ENCODE measurements at places on chromosomes 16 and 17.

- no peak for DNase-seq
Measured at GRCh38 chr17:31313982-31314781, at the start of gene EVI2B. EVI2B (minus strand) TSS chr17:31314054; CDS start chr17:31305609, 8,445 bp downstream.

GRCh38 chr17:16434662-16435061 is 19.3 kb downstream of the TRPV2 start:
- DNase-seq, result no peak

DNA sequence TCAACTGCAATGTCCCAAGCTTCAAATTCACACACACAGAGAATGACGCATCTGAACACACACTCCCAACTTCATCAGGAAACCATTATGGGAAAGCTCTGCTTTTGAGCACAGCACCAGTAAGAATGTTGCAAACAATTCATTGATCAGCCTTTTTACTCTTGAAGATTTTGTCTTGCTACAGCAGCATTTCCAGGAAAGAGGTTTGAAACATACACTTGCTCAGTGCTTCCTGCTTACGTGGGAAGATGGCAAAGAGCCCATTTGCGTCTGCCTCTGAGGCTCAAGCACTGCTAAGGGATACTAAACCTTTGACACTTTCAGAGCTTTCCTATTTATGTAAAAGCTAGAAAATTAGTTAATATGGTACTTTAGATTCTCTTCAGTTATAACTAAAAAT is 77.2 kb upstream of the MON1B start:
- DNase-seq, result no peak

DNA sequence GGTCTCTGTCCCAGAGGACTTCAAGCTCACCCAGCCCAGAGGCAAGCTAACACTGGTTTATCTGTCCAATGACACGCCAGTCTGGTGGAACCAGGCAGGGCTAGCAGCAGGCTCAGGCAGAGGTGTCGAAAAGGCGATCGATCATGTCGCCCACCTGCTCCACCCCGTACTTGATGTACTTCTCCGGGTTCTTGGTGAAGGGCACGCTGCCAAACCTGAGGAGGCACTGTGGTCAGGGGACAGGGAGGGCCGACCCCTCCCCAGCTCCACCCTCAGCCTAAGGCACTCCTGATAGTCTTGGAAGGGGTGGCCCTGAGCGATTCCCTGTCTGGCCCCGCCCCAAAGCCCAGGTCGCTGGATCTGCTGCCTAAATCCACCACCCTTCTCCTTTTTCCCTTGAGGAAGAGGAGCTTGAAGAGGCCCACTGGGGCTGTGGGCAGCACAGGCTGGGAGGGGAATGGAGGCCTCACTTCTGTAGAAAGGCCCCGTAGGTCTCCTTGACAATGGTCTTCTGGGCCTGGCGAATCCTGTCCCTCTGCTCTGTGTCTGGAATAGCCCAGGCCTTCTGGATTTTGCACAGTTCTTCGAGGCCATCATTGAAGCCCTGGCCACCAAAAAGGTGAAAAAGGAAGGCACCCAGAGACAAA is 4.7 kb downstream of the ZACN start:
- DNase-seq, result no peak

GRCh38 chr16:49924078-49924477 is 68.2 kb upstream of the ZNF423 start:
- DNase-seq, result no peak

- DNase-seq, result no peak
Measured at GRCh38 chr16:74451951-74452758, 30.9 kb upstream of the CLEC18B start.

- DNase-seq, result no peak
Measured at GRCh38 chr16:55120408-55120807, 189.7 kb downstream of the IRX5 start.

DNA sequence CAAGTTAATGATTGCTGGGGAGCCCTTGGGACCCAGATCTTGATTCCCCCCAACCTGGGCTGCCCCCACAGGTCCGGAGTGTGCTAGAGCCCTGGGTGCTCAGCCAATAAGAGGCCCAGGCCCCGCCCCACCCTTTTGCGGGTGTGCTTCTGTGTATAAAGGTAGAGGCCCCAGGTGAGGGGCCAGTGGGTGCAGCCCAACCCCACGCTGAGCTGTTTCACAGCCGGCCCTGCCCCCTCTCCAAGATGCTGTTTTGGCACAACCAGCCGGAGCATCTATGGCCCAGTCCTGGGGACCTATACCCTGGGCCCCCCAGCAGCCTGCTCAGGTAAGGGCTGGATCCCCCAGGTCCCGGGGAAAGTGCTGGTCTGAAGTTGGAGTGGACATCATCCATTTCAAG is 11.8 kb upstream of the STAC2 start:
- no peak for DNase-seq

DNA sequence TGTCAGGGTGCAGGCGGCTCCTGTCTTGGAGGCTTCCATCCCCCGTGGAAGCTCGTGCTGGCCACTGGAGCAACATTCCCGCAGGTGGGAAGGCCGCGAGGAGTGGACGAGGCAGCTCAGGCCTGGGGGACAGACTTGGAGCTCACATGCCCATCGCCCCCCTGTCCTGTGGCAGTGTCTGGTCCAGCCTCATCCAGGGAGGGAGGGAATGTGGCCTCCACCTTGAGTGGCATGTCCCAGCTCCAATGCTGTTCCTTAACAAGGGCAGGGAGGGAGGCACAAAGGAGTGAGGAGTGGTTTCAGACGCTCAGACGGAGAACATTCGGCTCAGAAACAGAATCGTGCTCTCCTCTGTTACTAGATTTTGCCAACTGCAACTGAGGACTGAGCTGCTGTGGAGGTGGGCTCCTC is 159.4 kb upstream of the CHMP6 start:
- DNase-seq, result no peak

DNA sequence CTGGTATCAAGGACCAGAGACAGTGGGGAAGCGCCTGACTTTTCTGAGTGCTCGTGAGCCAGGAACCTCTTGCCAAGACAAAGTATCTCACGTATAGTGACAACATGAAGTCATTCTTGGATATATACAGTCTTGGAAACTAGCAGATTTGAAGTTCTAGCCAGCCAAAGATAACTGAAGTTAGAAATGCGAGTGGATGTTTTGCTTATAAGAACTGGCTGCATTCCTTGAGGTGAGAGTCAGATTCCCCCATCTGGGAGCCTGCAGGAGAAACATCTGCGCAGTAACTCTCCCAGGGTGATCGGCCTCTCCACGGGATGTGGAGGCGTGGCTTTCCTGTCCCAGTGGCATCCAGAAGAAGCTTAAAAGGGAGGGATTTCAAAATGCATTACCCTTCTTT is 89.8 kb downstream of the SHISA6 start:
- DNase-seq, result no peak

DNA sequence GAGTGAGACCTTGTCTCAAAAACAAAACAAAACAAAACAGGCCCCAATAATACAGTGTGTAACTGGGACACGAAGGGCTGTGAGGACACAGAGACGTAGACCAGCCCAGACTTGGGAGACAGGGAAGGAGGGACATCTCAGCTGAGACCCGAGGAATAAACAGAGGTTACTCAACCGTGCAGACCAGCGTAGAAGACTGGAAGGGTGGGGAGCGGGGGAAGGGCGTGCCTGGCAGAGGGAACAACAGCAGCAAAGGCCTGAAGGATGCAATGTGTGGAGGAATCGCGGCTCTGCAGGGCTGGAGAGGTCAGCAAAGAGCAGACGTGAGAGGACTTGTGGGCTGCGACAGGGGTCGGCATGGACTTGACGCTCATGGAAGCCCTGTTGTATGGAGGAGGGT is 11.6 kb upstream of the CES4A start:
- no peak for DNase-seq
